Iris pigment epithelial cell (primary cell): ENCODE measurements at places on chromosomes 2 and 18.

DNA sequence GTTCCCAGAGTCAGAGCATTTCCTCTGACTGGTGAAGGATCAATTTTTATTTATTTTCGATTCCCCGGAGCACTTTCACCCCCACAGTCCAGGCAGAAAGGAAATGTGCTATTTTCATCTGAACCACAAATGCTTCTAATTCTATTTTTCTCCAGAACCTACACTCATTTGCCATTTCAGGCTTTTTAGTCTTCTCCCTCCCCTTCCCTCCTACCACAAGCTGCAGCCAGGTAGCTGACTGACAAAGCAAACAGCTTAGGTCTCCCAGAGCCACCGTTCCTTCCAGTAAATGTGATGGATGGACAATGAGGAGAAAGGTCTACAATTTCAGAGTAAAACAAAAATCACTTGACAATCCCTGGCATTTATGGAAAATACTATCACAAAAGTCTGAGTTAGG, 76.9 kb downstream of the KLF7 start:
- no peak for DNase-seq

DNA sequence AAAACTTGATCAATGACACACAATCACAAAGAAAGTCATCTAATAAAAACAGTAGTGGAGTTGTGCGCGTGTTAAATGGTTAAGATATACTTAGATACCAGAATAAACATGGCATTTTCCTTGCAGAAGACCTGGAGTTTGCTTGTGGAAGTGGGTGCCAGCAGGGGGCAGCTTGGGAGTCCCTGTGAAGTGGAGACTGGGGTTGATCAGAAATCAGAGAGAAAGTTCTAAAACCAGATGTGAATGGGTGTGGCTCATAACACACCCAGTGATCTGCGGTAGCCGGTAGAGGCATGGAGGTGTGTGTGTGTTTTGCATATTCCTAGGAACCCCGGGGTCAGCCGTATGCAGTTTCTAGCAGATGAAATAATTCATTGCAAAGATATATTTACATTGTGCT, 300.1 kb upstream of the TRIB2 start:
- peak; percentile 65 for DNase-seq

GRCh38 chr2:146814971-146815370, 1029.9 kb upstream of the ACVR2A start:
- no peak for DNase-seq

DNA sequence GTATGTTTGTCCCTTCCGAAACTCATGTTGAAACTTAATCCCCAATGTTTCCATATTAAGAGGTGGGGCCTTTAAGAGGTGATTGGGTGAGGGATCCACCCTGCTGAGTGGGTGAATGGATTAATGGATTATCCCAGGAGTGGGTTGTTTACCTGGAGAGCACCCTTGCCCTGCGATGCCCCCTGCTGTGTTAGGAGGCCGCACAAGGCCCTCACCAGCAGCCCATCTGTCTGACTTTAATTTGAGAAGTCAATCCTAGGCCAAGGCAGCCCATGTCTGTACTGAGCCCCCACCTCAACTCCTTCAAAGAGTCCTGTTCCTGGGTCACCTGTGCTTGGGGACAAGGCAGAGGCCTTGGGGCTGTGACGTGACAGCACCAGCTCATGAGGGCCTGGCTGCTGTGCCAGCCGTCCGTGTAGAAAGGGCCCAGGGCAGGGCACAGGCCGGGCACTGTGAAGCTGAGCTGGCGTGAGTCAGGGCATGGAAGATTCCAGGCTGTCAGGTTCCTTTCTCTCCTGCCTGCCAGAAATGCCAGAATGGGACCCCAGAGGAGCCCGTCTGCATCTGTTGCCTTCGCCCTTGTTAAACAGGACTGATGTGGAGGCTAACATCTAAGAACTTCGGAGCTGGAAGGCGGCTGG, 21.3 kb upstream of the TAF1B start:
- no peak for DNase-seq
